ENCODE measurements at places on chromosomes 1 and 21.

DNA sequence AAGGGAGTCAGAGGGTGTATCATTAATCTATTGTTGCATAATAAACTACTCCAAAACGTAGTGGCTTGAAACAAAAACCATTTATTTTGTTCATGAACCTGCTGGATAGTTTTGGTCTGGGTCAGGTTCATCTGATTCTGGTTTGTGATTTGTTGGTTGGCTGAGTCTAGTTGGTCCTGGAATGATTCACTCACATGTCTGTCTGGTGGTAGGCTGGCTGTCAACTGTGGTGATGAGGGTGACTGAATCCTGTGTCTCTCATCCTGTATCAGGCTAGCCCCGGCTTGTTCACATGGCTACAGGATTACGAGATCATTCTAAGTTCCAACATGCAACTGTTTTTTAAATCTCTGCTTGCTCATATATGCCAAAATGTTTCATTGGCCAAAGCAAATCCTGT is 22.5 kb upstream of the SIKE1 start:
- H3K4me1 ChIP-seq, result peaks cover 5% of the 10 kb centered on the region
- H3K4me3 ChIP-seq, result no peak overlapping the region
- no peak overlapping the region for H3K27ac ChIP-seq
- H3K27me3 ChIP-seq, result peaks cover 4% of the 10 kb centered on the region
- DNase-seq, result peak; percentile 44

DNA sequence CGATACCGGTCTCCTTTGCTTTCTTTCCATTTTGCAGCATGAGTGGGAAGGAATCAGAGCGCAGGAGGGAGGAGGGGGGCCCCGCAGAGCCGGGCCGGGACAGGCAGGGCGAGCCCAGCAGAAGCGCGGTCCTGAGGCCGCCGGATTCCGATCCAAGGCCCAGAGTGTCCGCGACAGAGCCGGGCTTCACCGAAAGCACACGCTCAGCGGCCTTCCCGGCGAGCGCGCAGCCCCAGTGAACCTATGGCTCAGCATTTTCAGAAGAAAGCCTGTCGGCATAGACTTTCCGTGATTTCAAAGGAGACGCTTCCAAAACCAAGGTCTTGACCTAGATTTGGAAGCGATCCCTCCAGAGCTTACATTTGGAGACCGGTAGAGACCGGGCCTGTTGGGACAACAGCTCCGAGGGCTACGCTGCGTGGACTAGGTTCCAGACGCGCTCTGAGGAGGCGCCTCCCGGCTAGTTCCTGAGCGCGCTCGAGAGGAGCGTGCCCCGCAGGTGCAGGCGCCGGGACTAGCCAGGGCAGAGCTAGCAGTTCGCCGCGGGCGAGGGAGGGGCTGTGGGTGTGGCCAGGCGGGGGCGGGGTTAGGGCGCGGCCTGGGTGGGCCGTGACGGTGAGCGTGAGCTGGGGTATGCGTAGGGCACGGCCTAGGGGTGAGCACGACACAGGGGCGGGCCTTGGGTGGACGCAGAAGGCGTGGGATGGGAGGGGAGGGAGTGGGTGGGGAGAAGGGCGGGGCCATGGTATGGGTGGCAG is 27.8 kb upstream of the PRSS38 start:
- no peaks in the 10 kb centered on the region for H3K36me3 ChIP-seq
- H3K27me3 ChIP-seq, result peaks cover 14% of the 10 kb centered on the region
- H3K4me3 ChIP-seq, result peak overlapping the region; percentile 75
- peak; percentile 97 for DNase-seq

GRCh38 chr21:41653243-41653953 is 113.5 kb downstream of the RIPK4 start:
- peaks cover 4% of the 10 kb centered on the region for H3K27me3 ChIP-seq
- no peak overlapping the region for H3K27ac ChIP-seq
- H3K36me3 ChIP-seq, result no peaks in the 10 kb centered on the region
- no peaks in the 10 kb centered on the region for H3K4me1 ChIP-seq
- H3K4me3 ChIP-seq, result no peak overlapping the region

- peaks cover 21% of the 10 kb centered on the region for H3K36me3 ChIP-seq
- H3K27ac ChIP-seq, result no peak overlapping the region
- no peaks in the 10 kb centered on the region for H3K27me3 ChIP-seq
- H3K4me3 ChIP-seq, result no peak overlapping the region
- H3K4me1 ChIP-seq, result peaks cover 35% of the 10 kb centered on the region
These were observed 16.6 kb downstream of the AGO3 start for GRCh38 chr1:35947547-35947946.

- no peaks in the 10 kb centered on the region for H3K27me3 ChIP-seq
- no peak overlapping the region for H3K4me3 ChIP-seq
- no peak for DNase-seq
- no peaks in the 10 kb centered on the region for H3K36me3 ChIP-seq
These were observed 529.5 kb downstream of the KCNT2 start for GRCh38 chr1:196078691-196079090.

DNA sequence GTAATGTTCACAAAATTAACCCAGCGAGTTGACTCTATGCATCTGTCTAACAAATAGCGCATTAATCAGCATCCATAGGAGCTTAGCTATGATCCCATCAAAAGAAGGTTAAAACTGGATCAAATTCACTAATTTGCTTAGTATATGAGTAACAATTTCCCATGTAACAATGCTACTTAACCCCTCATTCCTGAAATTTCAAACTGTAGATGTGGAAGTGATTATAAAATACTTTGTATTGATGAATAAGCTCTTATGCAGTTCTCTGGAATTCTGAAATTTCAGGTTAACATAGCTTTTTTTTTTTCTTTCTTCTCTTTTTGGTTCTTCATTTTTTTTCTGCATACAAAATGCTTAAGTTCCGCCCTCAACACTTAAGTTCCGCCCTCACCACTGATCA is 1272.7 kb downstream of the KCNT2 start:
- H3K4me3 ChIP-seq, result no peak overlapping the region
- no peak overlapping the region for H3K27ac ChIP-seq
- H3K27me3 ChIP-seq, result no peaks in the 10 kb centered on the region

DNA sequence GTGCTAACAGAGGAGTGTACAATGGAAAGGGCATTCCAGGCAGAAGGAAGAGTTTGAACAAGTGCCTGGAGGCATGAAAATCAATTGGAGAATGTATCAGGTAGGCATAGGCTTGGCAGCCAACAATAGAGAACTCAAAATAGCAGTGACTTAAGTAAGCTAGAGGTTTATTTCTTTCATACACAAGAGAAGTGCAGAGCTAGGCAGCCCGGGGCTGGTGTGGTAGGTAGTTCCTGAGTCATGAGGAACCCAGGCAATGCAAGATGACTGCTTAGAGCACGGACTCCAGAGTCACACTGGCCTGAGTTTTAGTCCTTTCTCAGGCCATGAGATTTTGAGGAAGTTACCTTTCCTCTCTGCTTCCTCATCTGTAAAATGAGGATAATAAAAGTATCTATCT is 74.8 kb upstream of the LRRN2 start:
- no peak overlapping the region for H3K4me3 ChIP-seq
- no peak for DNase-seq
- H3K4me1 ChIP-seq, result peaks cover 5% of the 10 kb centered on the region
- H3K27ac ChIP-seq, result no peak overlapping the region
- no peaks in the 10 kb centered on the region for H3K36me3 ChIP-seq
